ENCODE measurements at places on chromosomes 13 and 19. TPM values are rescaled to one million over a fixed set of nuclear protein-coding genes. Genes with fewer than 3 reads are reported as not detected.

Gene CYP2F1
- not detected for polyA plus RNA-seq

Gene CCDC70
- polyA plus RNA-seq = not detected

Gene CCDC194
- polyA plus RNA-seq = not detected

Gene ZNF222
- polyA plus RNA-seq = 4.7 TPM

Gene CERS4
- polyA plus RNA-seq = 47.2 TPM

Gene ZFP14
- 4.7 TPM for polyA plus RNA-seq

Gene SERP2
- not detected for polyA plus RNA-seq
